NCI-H2029 (cell line): ENCODE measurements at places on chromosomes 4 and X.

- DNase-seq, result no peak
Measured at GRCh38 chr4:184361443-184361842, 112.9 kb downstream of the IRF2 start.

GRCh38 chr4:159823743-159824142 lies 720.9 kb downstream of the RAPGEF2 start:
- no peak for DNase-seq

- DNase-seq, result no peak
Measured at GRCh38 chr4:81485310-81485980, 13.7 kb upstream of the RASGEF1B start.

GRCh38 chr4:93788712-93789111 lies 39.8 kb upstream of the ATOH1 start:
- DNase-seq, result no peak

DNA sequence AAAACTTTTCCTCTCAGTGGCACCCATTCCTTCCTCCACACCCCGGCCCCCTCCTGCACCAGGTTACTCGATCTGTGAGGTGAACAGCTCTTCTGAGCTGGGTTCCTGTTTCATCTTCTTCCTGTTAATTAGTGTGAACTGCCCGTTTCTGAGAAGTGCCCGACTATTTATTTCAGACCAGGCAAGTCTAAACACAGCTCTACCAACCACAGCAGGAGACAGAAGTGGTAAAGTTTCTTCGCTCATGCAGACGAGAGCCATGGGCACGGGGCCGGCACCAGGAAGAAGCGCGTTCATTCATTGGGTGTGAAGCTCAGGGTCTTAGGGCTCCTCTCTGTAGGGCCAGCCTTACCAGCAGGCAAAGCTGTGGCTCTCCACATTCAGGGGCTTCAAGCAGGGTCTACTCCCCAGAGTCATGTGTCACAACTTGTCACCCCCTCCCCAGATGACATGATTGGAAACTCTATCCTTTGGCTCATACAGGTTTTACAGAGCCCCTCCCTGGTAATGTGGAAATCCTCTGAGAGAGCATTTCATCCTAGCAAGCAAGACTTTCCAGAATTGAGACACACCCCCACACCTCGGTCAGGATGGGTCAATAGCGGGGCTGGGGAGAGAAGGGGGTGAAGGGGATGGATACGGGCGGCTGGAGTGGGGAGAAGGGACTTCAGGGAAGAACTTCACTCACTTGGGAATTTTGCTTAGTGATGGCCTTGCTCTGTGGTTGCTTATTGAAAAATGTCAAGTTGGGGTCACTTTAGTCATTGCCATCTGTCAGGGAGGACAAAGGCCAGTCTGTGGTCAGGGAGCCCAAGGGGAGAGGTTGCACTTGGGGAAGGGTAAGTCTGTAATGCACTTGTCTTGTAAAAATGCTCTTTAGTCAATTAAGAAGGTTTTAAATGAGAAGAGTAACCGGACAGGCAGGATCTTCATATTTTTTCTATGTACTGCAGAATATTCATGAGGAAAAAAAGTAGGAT lies 121.6 kb upstream of the TRIM2 start:
- DNase-seq, result no peak

- DNase-seq, result peak; percentile 16
Measured at GRCh38 chrX:133985164-133985966, at the start of gene GPC3. Gene GPC3, minus strand, starts transcription at chrX:133985594.

- no peak for DNase-seq
Measured at GRCh38 chrX:54415534-54416350, 24.5 kb upstream of the TSR2 start.

- peak; percentile 6 for DNase-seq
Measured at GRCh38 chrX:110425222-110426154, 66.8 kb downstream of the RTL9 start.
